ENCODE measurements at places on chromosomes 3 and 15.
A peak's percentile ranks its signal among the peaks of the same experiment; 100 is the strongest.

- DNase-seq: no peak
These were observed 12.1 kb upstream of the CTSH start for GRCh38 chr15:78956937-78957336.

DNA sequence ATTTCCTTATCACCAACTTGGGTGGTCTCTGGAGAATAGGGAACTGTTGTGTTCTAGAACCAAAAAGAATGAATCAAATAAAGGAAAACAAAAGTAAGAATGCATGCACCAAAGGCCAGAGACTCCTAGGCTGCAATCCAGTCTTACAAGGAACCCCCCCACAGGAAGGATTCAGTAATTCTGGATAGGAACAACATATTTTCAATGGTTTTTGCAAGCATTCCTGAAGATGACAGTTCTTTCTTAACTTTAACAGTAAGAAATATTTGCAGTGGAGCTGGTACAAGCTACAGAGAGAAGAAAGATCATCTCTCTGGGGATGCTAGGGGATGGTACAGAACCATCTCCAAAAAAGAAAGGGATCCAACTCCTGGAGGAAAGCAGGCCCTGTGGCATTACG lies 116.2 kb upstream of the CHRM5 start:
- no peak for DNase-seq

DNA sequence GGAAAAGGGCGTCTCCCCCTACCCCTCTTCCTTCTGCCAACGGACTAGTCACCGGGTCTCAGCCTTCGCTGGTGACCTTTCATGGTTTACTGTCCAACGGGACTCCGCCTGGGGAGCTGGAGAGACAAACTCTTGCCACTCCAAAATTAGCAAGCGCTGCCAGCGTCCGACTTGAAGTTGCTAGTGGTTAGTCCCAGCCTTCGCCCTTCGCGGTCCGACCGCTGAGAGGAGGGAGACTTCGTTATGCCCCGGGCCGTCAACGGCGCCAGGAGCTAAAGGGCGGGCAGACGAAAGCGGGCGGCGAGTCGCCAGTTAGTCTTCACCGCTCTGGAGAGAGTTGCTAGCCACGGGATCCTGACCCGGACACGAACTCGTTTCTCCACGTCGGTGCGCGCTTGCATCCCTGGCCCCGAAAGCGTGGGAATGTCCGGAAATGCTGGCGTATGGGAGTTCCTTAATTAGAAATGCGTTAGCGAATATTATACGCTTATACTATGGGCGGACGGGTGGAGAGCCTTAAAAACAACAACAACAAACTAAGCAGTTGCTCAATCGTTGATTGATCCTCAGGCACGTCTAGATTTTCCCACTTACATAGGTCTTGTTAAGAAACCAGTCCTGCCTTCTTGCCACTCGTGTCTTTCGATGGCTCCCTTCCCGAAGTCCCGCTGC lies 716 bp downstream of the SMC4 start:
- DNase-seq: peak; percentile 55

- peak; percentile 36 for DNase-seq
These were observed 922 bp downstream of the RAB11A start for GRCh38 chr15:65869954-65870871.

DNA sequence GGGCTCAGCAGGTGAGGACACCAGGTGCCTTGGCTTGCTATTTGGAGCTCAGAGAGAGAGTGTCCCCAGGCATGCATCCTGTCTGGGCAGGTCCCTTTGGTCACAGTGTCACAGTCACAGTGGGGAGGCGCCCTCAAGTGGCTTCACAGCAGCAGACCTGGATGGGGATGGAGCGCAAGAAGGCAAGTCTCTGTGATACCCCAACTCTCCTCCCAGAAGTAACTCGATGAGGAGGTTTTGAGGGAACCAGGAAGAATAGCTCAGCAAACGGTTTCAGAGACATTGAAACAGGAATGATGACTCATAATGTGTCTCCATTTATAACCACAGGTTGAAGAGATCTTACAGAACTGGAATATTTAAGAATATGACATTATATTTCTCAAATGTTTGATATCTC lies 66.5 kb upstream of the SH3GL3 start:
- peak; percentile 24 for DNase-seq

DNA sequence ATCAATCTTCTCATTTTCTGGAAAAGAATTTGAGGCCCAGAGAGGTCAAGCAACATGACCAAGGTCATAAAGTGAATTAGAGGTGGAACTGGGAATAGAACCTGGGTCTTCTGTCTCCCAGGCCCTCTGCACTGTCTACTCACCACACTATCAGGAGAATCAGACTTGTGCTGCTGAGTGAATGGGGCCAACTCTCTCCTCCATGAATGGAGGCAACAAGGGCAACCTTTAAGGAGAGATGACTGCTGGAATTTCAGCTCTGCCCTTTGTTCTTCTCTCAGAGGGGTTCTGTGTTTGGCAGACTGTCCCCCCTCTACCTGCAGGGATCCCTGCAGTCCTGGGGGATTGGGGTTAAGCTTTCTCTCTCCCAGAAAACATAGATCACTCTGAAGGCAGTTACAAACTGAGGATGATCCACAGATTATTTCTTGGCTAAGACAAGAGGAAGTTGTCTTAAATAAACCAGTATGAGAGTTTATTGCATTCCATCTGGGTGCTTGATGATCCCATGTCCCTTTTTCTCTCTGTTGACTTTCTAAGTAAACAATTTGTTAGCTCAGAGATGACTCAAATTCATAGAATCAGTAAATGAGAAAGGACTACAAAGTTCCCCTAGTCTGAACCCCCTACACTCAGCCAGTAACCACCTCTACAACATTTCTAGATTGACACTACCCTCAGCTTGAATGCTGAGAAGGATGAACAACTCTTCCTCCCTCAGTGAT lies 99.0 kb upstream of the LIPC start:
- no peak for DNase-seq

DNA sequence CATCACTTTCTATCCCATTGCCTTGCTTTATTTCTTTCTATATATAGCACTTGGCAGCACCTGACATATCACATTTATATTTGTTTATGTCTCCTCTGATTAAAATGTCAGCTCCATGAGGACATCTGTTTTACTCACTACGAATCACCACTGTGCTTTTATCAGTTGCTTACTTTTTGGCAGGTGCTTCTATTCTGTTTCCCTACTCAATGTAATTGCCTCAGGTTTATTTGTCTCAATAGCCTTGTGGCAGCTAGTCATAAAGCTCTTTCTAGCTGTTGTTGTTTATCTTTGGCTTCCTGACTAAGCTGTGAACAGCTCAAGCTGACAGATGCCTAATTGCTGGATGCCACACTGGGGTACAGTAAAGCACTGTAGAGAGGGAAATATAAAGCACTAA lies 85.5 kb downstream of the VPS13C start:
- no peak for DNase-seq

GRCh38 chr15:74433592-74434262 lies at the start of gene SEMA7A:
Gene SEMA7A (minus strand): TSS chr15:74433958. CDS start chr15:74433918, 40 bp downstream.
- DNase-seq: peak; percentile 84

DNA sequence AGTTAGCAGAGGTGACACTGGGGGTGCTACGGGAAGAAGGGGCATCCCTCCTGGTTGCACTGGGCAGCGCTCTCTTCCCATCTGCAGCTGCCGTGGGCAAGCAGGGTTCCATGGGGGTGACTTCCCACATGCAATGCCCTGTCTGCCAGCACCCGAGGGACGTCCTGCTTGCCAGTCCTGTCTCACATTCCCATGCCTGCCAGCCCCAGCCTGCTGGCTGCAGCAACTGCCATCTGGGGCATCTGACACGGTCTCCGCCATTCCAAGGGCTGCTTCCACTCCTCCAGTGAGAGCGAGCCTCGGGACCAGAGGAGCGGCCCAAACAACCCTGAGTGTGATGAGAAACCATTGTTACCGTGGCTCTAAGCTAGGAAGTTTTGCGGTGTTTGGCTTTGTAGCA lies 45.4 kb upstream of the RPL32 start:
- DNase-seq: no peak

DNA sequence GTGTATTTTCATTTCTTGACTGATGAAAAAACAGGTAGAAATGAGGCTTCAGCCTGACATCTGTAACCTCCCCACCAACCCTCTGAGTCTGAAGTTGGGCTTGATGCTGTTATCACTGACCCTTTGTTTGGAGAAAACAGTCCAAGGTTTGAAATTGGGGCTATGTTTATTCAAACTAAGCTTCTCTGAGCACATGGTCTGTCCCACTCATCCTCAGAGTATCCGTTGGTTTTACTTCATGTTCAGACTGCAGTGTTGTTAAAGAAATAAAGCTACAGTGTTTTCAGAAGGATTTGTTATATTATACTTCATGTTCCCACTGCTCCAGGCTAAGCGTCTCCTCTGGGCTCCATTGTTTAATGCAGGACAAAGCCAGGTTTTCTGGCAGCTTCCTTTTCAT lies 6.0 kb downstream of the MAPKBP1 start:
- DNase-seq: no peak

GRCh38 chr15:48072941-48073340 lies 47.8 kb upstream of the SLC24A5 start:
- DNase-seq: no peak

DNA sequence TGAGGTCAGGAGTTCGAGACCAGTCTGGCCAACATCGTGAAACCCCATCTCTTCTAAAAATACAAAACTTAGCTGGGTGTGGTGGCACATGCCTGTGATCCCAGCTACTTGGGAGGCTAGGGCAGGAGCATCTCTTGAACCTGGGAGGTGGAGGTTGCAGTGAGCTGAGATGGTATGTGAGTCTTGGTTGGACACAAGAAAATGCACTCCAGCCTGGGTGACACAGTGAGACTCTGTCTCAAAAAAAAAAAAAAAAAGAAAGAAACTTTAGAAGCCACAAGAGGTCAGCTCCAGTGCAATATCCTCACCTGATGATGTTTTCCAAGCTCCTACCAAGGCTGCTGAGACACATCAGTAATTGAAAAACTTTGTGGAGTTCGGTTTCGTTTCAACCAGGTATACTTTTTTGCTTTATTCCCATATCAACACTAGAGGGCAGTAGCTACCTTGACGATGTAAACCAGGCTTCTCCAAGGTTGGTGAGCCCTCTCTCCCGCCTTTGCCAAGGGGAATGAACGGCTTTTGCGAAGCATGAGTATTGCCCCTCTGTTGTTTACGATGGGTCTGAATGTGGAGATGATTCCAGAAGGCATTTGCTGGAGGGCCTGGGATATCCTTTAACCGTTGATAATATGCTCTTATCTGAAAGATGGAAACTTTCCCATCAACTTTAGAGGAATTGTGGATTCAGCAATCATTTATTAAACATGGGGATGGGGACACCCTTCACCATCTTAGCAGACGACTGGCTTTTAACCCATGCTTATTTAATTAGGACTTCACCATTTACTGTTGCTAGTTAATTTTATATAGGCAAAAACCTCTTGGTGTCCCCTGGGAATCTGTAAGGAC lies 202.8 kb downstream of the SV2B start:
- DNase-seq: peak; percentile 50

DNA sequence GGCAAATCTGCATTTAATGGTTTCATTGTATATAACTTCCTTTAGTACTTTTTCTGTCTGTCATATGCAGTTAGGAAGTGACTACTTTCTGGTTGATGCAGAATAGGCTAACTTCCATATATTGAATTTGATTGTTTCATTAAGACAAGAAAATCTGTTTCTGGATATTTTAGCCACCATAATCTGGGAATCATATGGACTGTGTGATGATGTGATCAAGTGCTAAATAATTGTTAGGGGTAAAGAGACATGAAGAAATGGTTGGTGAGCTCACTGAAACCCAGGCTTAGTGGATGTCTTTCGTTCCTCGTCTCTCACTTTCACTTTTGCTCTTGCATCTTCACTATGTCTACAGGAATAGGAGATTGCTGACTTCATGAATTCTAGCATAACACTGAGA lies 3.5 kb upstream of the MNS1 start:
- no peak for DNase-seq
